HTR-8/SVneo (cell line): ENCODE measurements at places on chromosomes 2 and 18.

- no peak for DNase-seq
Observed at GRCh38 chr2:230408244-230408842, 7.7 kb upstream of the SP100 start.

GRCh38 chr2:201674794-201675193 lies 23.6 kb downstream of the MPP4 start:
- no peak for DNase-seq

DNA sequence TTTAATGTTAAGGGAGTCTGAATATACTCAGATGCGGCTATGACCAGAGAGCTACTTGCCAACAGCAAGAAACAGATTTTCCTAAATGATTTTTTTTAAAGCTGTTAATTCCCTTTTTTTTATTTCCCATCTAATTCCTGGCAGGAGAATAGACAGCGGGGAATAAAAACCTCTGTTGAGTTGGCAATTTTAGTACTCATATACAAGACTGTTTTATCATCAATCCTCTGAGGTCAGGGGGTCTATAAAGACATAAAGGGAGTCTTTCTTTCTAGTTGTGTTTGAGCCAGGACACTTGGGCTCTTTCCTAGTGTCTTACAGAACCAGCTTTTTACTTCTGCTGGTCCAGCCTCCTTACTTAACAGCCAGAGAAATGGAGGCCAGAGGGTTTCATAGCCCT lies 29.4 kb downstream of the MAIP1 start:
- DNase-seq = no peak

DNA sequence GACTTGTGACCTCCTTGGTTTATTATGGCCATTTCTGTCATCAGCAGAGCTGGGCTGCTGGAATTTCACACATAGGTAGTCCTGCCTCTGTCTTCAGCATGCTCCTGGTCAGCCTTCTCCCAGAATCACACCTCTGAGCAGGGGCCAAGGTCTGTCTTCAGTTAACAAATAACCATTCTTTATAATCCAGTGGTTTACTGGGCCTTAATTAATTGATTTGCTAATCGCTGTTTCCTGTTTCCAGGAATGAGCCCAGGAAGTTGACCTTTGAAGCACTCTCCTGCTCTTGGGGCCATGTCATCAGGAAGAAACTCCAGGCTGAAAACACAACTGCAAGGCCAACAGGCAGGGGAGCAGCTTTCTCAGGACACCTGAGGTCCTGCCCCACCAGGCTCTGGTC lies 278.5 kb downstream of the SRBD1 start:
- no peak for DNase-seq

DNA sequence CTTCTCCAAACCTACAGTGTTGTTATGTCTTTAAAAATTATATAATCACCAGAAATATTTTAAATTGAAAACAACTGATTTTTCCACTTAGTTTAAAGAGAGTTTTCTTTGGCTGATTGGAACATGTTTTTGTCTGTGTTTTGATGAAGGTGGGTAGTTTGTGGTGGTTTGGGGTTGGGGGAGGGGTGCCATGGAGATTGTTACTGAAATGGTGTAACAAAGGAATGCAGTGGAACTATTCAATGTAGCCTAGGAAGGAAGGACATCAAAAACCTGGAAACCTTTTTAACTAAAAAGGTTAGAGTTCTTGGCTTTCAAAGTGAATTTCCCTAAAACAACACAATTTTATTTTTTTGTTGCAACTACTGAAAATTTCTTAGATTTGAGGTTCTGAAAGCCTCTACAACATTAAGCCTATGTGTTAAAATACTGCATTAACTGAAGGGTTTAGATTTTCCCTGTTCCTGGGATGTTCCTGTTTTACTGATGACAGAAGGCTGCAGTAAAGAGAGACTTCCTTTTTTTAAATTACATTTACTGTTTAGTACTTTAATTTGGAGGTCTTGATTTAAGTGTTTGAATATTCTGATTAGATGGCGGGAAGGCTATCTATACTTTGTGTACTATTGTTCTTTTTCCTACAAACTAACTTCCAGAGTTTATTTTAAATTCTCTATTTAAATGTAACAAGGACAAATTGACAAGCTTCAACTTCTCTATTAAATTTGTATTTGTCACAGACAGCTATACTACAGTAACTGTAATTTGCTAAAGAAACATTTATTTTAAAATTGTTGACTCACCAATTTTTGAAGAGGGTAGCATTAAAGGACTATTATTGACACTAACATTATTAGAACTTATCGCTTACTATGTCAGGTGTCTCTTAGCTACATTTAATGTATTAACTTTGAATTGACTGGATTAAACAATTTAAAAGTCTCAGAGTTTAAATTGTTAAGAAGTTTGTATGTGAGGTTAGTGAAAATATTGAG lies 87.7 kb downstream of the LIMS1 start:
- DNase-seq = no peak

- DNase-seq = peak; percentile 93
Observed at GRCh38 chr2:240250985-240251847, 110.8 kb upstream of the OTOS start.

- no peak for DNase-seq
Observed at GRCh38 chr2:239721531-239721930, 303.6 kb downstream of the NDUFA10 start.

GRCh38 chr2:118850901-118851415 lies 3.5 kb upstream of the EN1 start:
- DNase-seq = no peak

- DNase-seq = no peak
Observed at GRCh38 chr18:3454365-3455089, 4.6 kb downstream of the TGIF1 start.

GRCh38 chr2:42827647-42828486 lies 35.5 kb upstream of the HAAO start:
- DNase-seq = peak; percentile 88

DNA sequence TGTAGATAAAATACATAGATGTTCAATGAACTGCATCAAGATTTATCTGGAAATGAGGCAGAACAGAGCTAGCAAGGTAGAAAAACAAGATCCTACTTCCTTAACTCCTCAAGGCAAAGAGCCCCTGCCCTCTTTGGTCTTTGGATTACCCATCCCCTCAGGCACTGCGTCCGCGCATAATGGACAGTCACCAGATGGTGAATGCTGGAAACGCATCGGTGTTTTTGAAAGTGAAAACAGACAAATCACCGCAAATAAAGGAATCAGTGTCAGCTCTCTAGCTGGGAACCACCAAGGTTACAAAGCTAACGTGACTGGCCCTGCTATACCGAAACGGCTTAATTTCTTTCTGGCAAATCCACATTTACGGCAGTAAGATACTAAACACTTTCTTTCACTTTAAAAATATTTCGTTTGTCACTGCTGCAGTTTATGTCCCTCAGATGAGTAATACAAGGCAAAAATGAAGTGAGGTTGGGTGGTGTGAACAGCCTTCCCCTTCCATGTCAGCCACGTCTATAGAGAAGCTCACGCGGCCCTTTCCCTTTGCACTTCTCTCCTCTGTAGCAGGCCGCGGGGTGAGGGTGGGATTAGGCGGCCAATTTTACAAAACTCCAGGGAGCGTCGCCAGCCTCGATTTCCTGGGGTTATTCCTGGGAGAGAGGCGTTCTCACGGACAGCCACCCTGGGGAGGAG lies 627 bp upstream of the GALR1 start:
- no peak for DNase-seq

- no peak for DNase-seq
Observed at GRCh38 chr2:134276381-134277172, 22.7 kb downstream of the MGAT5 start.

GRCh38 chr18:56248610-56249235 lies 389.7 kb downstream of the TXNL1 start:
- DNase-seq = no peak

- no peak for DNase-seq
Observed at GRCh38 chr2:146365041-146365440, 1479.8 kb upstream of the ACVR2A start.

- DNase-seq = no peak
Observed at GRCh38 chr18:240175-240574, 27.7 kb downstream of the THOC1 start.

- DNase-seq = no peak
Observed at GRCh38 chr18:11757084-11757590, 68.1 kb downstream of the GNAL start.

DNA sequence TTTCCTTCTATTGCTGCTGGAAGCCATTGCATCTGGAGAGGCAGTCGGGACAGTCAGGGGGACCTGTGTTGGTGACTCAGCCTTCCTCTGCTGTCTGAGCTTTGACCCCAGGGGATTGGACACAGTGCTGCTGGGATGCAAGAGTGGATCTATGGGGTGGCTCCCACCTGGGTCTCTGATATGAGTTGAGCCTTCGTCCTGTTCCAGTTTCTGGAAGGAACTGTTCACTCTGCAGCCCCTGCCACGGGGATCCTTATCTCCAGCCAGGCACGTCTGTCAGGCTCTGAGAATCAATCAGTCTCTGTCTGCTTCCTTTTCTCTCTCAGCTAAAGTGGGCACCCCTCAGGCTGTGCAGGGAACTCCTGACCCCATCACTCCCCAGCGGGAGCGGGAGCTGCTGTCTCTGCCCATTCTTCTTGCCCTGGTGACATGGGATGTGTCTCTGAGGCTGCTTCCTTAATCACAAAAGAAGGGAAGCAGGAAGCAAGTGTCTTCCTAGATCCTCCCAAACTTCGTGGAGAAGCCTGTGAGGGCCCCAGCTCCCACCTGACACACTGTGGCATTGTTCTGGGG lies 51.7 kb downstream of the ARHGAP28 start:
- DNase-seq = peak; percentile 48

GRCh38 chr2:44826601-44827000 lies 114.9 kb upstream of the SIX3 start:
- DNase-seq = no peak

GRCh38 chr2:161100211-161100895 lies 59.9 kb upstream of the TANK start:
- DNase-seq = no peak

GRCh38 chr2:20676353-20677215 lies 9.6 kb downstream of the GDF7 start:
- no peak for DNase-seq

GRCh38 chr2:169965495-169965894 lies 138.2 kb downstream of the UBR3 start:
- DNase-seq = no peak

GRCh38 chr2:156005999-156006712 lies 326.4 kb downstream of the NR4A2 start:
- DNase-seq = no peak

- DNase-seq = no peak
Observed at GRCh38 chr2:27225526-27225925, 8.4 kb downstream of the CAD start.

GRCh38 chr2:147681093-147681492 lies 163.7 kb upstream of the ACVR2A start:
- no peak for DNase-seq

DNA sequence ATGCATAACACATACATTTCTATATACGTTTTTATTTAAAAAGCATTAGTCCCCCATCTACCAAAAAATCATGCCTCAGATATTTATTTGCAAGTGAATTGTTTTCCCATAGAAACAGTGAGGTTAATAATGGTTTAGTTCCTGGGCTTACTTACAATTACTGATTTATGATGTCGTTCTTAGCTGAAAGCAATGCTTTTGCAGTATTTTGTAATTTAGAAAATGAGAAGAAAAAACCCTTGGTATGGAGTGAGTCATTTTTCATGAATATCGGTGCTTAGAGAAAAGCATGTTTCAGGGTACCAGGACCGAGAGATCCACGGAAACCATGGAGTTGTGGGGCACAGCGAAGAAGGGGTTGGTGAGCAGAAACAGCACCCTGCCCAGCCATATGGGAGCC lies 12.0 kb upstream of the CDK15 start:
- no peak for DNase-seq

DNA sequence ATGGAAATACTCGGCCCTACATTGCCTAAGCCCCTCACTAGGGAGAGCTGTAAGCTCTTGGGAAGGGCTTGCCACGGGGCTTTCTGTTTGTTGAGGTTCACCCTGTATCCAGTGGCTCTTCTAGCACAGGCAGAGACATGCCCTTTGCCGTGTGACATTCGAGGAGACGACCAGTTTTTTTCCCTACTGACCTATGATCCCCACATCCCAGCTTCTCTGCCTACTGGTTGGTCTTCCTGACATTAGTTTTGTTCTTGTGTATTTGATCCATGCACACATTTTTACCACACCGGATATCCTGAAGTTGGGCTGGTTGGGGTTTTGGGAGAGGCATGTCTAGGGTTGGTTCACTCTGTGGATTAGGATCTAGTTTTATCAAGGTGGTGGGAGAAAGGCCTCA lies 69.3 kb downstream of the NPAS2 start:
- DNase-seq = no peak

DNA sequence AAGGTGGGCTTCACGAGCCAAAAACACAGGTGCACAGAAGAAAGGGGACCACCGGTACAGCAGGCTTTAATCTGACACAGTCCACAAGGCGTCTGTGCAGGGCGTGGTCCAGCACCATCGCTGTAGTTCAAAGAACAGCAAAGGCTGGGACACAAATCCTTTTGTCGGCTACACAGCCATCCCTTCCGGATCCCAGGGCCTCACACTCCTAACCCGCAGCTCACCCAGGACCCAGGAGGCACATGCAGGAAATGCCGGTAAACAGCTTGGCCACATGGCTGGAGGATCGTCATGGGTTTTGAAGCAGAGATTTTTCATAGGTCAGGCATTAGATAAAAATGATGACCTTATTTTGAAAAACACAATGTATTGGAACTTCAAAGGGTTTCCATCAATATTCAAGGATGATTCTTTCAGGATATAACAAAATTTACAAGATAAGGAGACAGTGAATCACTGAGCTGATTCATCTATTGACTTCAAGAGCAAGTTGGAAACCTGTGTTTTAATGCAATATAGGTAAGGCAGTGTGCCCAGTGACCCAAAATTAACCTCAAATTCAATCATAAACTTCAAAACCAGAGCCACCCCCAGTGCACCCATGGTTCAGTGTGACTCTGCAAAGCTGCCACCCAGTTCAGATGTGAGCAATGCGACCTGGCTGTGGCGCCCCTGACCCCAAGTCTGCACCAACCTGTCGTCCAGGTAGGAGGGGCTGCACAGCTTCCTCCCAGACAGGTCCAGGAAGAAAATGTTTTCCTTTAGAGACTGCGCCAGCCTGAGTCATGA lies 74.4 kb downstream of the TMEM18 start:
- no peak for DNase-seq

GRCh38 chr2:239471011-239471792 lies 70.4 kb upstream of the HDAC4 start:
- DNase-seq = no peak

- DNase-seq = no peak
Observed at GRCh38 chr18:58541146-58541788, 87.6 kb downstream of the ALPK2 start.

DNA sequence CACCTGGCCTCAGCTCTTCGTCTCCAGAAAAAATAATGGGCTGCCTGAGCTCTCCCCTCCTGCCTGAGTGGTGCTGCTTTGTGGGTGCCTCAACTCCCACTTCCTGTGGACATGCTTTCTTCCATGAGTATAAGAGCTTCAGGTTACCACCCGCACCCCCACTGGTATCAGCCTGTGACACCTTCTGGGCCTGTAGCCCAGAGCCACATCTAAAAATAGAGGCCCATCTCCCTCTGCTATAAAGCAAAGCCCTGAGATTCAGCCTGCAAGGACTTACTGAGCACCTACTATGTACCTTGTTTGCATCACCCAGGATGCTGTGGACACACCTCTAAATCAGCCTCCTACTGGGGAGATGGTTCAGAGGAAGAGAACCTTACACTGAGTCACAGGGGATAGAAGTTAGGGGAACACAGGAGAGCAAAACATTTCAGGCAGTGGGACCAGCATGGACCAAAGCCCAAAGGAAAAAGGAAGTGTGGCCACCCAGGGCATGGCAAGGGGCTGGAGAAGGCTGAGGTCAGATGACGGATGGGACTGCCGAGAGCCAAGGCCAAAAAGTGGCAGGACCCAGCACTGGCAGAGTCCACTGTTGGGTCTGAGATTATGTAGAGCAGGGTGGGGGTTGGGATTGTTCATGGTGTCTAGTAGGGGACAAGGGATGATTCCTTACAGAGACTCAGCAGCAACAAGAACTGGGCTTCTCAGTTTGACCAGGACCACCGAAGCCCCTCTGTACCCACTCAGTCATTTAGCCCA lies 123.7 kb upstream of the PPP1CB start:
- no peak for DNase-seq
